Stimulated activated CD4-positive, alpha-beta T cell treated with anti-CD3 and anti-CD28 coated beads, Interleukin-2, amount 100 ng/mL, for 24 hours (primary cell): ENCODE measurements at places on chromosomes 13 and 19.

GRCh38 chr13:44626176-44626575 is 50.0 kb upstream of the TSC22D1 start:
- no peak for DNase-seq

GRCh38 chr13:100596516-100596915 is 7.9 kb upstream of the GGACT start:
- DNase-seq: no peak

- peak; percentile 79 for DNase-seq
These were observed 22.3 kb upstream of the XPO4 start for GRCh38 chr13:20924758-20925394.

DNA sequence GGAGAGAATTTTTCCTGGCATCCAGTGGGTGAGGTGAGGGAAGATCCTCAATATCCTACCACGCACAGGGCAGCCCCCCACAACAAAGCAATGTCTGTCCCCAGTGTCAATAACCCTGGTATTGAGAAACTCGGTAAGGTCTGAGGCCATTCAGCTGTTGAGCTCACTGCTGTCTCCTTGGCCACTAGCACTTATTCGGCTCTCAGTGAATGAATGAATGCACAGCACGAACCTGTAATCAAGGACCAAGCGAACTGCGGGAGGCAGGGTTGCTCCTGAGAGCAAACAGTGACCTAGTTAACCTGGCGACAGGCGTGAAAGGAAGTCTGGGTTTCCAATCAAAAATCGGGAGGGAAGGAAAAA is 640 bp downstream of the ZSCAN5A start:
- no peak for DNase-seq

GRCh38 chr19:33641261-33641660 is 19.5 kb downstream of the CHST8 start:
- DNase-seq: no peak

GRCh38 chr13:25980255-25980654 is 71.6 kb downstream of the SHISA2 start:
- no peak for DNase-seq

- DNase-seq: no peak
These were observed 108.9 kb downstream of the SLITRK6 start for GRCh38 chr13:85690368-85690767.

DNA sequence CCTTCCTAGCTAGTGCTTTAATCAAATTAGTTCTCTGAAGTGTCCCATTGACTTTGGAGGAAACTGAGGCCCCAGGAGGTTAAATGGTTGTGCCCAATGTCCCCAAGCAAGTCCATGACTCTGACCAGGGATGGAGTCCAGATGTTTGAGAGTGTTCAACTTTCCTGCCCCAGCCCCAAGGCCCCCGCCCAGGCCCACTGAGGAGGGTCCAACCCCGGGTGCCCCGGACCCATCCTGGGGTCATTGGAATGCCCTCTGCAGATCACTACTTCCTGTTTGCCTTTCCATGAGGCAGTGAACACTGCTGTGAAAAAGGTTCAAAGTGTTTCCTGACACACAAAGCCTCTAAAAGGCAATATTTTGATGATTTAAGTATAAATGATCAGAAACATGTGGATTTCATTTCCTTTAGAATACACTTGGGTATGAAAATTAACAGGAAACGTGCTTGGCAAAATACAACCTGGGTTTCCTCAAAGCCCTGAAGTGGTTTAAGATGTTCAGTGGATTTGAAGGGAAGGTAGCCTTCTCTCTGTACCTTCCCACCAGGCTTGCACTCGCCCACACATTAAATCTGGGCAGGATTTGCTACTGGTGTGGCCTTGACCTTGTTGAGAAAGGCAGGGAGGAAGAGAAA is 335.7 kb downstream of the TSHZ3 start:
- no peak for DNase-seq

GRCh38 chr19:18768046-18768771 is 22.9 kb downstream of the COMP start:
- DNase-seq: no peak

- DNase-seq: peak; percentile 44
These were observed 934 bp downstream of the N4BP2L2 start for GRCh38 chr13:32537580-32538142.

DNA sequence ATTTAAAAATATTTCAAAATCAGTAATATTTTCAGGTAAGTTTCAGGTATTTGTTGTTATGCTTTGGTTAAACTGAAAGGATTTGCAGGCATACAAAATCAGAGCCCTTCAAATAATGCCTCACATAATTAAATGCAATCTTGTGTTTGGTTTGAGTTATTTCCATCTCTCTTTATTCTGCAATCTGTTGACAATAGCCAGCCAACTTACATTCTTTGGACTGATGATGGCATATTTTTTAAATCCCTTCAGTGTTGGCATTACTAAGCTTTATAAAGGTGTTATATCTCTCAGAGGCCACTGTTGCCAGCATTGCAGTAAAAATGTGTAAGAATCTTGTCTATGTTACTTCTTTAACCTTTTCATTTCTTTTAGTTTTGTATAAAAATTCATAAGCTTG is 257.2 kb upstream of the RFC3 start:
- DNase-seq: no peak

GRCh38 chr13:49625392-49626079 is 2.8 kb upstream of the ARL11 start:
- no peak for DNase-seq

GRCh38 chr13:22828081-22828480 is 352.7 kb upstream of the SGCG start:
- no peak for DNase-seq

DNA sequence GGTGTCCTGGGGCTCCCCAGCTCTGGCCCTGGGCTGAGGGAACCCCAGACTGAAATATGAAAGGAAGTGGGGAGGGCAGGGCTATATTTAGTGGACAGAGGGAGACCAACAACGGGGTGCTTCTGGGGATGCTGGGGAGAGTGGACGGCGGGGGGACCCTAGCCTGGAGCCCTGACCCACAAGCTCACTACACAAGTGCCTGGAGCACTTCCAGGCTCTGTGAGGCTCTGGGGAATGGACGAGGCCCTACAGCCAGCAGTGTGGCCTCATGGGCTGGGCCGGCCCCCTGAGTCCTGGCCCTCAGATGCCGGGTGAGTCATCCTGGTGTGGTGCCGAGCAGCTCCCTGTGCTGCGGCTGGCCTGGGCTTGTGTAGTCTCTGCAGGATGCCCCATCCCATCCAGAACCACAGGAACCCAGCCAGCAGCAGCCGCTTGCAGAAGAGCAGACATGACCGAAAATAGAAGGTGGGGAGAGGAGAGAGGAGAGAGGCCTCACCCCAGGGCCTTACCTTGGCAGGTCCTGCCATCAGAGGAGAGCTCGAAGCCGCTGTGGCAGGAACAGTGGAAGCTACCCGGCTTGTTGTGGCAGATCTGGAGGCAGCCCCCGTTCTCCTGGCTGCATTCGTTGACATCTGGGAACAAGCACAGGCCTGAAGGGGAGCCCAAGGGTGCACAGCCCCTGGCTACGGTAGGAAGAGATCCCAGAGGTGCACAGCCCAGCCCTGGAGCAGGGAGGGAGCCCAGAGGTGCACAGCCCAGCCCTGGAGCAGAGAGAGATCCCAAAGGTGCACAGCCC is 26.1 kb downstream of the GAS6 start:
- DNase-seq: no peak

GRCh38 chr13:63900406-63900805 is 2484.8 kb upstream of the PCDH20 start:
- DNase-seq: no peak

- no peak for DNase-seq
These were observed 48.0 kb upstream of the ITM2B start for GRCh38 chr13:48185018-48185417.

GRCh38 chr19:3183721-3184641 is 1.7 kb upstream of the NCLN start:
- DNase-seq: no peak

GRCh38 chr13:85798556-85798955 is 663 bp downstream of the SLITRK6 start:
- DNase-seq: no peak

GRCh38 chr19:46447006-46447405 is 18.3 kb upstream of the PNMA8C start:
- DNase-seq: no peak

GRCh38 chr13:104737713-104738112 is 1671.5 kb upstream of the SLC10A2 start:
- DNase-seq: no peak

GRCh38 chr19:33532859-33533460 is 11.4 kb upstream of the PEPD start:
- no peak for DNase-seq

GRCh38 chr13:22198001-22198400 is 527.1 kb downstream of the FGF9 start:
- DNase-seq: no peak

DNA sequence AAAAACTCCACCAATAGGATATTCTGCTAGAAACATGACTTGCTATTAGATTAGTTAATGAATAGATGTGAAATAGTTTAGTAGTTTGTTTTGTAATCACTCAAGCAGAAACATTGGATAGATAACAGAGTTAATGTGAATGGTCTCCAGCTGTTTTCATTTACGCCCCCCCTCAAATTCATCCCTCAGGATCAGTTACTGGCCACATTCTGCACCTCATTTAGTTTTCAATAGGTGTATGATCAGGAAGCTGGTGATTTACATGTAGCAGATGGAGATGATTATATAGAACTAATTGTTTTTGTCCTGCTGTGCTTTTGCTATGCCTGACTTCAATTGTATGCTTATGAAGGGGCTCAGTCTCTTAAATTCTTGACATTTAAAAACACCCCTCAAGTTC is 759.0 kb downstream of the SLITRK6 start:
- no peak for DNase-seq

GRCh38 chr13:113759525-113760137 is 605 bp downstream of the TMEM255B start:
- DNase-seq: no peak

DNA sequence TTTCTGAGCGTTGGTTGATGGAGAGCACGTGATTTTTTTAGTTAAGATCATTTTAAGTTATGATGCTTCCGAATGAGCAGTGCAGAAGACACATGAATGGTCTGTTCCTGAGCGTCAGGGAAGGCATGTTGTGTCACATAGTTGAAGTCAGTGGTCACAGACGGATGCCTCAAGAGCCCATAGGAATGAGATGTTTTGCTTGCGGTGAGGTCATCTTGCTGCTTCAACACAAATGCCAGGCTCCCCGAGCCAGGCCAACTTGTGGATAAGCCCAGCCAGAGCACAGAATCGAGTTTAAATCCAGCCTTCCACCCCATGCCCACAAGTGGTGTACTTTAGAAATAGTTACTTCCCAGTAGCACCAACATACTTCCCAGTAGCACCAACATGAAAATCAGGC is 5.4 kb downstream of the UPF3A start:
- DNase-seq: no peak

GRCh38 chr19:39607561-39607960 is 5.2 kb downstream of the LGALS13 start:
- DNase-seq: no peak

DNA sequence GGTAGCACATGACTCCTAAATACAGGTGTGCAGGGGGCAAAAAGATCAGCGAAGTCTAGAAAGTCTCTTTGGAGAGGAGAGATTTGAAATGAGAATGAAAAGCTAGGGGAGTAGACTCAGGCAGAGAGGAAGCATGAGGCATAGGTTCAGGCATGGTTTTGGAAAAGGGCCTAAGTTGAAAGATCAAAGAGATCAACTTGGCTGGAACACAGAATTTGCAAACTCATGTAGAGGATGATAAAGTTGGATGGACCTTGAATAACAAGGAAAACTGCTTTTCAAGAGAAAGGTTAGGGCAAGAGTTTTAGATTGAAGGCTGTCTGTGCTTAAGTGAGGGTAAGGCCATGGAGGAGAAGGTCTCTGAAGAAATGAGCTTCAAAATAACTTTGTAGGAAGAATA is 47.4 kb upstream of the UBAC2 start:
- no peak for DNase-seq

DNA sequence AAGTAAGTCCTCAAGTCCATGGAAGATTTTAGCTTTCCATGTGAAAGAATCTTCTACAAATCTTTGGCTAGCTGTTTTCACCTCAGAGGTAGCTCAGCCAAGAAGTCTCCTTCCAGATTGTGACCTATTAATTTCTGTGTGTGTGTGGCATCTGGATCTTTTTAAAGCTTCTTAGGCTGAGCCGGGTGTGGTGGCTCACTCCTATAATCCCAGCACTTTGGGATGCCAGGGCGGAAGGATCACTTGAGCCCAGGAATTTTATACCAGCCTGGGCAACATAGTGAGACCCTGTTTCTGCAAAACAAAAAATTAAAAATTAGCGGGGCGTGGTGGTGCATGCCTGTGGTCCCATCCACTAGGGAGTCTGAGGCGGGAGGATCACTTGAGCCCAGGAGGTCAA is 13.4 kb upstream of the SLC44A2 start:
- no peak for DNase-seq

GRCh38 chr13:86003029-86003428 is 203.8 kb upstream of the SLITRK6 start:
- no peak for DNase-seq

- peak; percentile 59 for DNase-seq
These were observed 11.6 kb upstream of the RASA3 start for GRCh38 chr13:114143806-114144605.

DNA sequence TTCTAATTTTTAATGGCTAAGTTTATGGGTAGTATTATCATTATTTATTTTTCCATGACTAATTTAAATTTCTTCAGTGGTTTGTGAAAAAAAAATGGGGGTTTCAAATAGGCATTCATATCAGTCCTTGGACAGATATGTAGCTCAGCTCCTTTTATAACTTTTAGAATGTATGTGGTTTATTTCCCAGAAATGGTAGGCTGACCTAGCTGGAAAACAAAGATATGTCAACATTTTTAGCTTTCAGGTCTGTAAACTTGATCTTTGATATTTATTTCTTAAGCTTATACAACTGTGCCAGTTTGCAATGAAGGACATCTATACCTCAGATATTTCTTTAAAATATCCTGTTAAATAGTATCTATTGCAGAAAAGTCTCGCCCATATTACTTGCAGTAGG is 1815.5 kb downstream of the SLITRK5 start:
- DNase-seq: no peak

DNA sequence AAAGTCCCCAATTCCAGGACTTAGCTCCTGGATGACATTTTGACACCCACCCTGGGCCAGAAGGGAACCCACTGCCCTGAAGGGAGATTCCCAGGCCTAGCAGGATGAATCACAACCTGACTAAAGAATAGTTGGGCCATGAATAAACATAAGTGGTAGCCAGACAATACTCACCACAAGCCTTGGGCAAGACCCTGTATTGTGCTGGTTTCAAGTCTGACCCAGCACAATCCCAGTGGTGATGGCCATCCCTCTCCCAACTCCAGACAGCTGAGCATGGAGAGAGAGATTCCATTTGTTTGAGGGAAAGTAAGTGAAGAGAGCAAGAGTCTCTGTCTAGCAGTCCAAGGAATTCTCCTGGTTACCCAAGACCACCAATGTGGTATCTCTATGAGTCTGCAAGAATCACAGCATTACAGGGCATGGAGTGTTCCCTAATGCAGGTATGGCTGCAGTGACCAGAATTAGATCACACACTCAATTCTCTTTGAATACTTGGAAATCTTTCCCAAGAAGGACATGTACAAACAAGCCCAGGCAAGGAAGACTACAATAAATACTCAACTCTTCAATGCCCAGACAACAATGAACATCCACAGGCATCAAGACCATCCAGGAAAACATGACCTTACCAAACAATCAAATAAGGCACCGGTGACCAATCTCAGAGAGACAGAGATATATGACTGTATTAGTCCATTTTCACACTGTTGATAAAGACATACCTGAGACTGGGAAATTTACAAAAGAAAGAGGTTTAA is 158.0 kb downstream of the VWA8 start:
- no peak for DNase-seq
